ENCODE measurements at places on chromosomes 2 and 18.

DNA sequence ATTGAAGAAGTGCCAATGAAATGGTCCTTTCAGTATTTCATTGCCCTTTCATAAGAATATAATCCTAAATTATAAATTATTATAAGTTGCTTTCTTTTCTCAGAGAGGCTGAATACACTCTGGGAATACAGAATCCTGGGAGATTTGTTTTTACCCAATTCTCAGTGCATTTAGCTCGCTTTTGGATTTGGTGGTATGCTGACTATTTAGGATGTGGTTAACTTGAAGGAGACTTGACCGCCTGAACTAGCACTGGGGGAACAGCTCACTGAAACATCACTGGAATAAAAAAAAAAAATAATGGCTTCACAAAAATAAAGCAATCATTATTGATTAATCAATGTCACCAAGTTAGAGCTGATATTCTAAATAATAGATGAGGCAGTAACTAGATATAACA is 10.2 kb downstream of the TNFAIP6 start:
- no peak for DNase-seq

- peak; percentile 94 for DNase-seq
These were observed 18.7 kb upstream of the DUSP2 start for GRCh38 chr2:96163768-96164429.

- DNase-seq = no peak
These were observed 24.5 kb downstream of the ROCK2 start for GRCh38 chr2:11319939-11320338.

GRCh38 chr2:48845684-48846083 is 90.2 kb upstream of the LHCGR start:
- no peak for DNase-seq

GRCh38 chr18:45780568-45780967 is 44.9 kb upstream of the SIGLEC15 start:
- no peak for DNase-seq

DNA sequence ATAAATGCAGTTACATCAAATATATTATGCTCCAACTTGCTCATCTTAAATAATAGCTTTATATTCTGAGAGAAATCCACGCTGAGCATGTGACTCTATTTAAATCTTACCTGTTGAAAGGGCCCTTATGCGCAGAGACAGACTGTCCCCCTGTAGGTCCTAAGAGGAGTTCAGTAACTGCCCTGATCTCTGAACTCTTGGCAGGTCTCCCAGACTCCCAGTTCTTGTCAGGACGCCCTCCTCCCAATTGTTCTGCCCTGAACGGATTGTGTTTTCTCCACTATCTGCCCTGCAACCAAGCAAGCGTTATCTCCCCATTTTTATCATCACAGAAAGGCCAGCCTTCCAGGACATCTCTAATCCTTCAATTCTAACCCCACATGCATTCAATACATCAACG is 954.6 kb downstream of the TSN start:
- no peak for DNase-seq

- DNase-seq = no peak
These were observed 152.8 kb downstream of the SMAD2 start for GRCh38 chr18:47777626-47778025.
